ENCODE measurements at places on chromosomes 3 and 15. TPM values are rescaled to one million over a fixed set of nuclear protein-coding genes. Genes with fewer than 3 reads are reported as not detected.

DNA sequence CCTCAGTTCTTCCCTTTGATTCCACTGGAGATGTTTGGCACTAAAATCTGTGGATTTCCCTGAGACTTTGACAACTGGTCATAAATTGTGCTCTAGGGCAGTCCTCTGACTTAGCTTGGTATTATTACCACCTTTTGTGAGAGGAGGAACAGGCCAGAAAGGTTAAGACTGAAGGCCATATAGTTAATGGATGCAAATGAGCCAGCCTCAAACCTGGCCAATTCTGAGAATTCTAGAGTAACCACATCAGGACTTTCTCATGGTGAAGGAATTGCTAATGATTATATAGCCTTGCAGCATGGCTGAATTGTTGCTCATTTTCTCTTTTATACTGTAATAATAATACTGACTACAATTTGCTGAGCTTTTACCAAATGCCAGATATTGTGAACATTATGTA is 162.5 kb downstream of the CADPS start:
- DNase-seq: no peak

GRCh38 chr3:191952186-191952585 is 491.2 kb downstream of the PYDC2 start:
- DNase-seq: no peak

GRCh38 chr3:184636741-184637316 is 75.0 kb downstream of the MAGEF1 start:
- no peak for DNase-seq

DNA sequence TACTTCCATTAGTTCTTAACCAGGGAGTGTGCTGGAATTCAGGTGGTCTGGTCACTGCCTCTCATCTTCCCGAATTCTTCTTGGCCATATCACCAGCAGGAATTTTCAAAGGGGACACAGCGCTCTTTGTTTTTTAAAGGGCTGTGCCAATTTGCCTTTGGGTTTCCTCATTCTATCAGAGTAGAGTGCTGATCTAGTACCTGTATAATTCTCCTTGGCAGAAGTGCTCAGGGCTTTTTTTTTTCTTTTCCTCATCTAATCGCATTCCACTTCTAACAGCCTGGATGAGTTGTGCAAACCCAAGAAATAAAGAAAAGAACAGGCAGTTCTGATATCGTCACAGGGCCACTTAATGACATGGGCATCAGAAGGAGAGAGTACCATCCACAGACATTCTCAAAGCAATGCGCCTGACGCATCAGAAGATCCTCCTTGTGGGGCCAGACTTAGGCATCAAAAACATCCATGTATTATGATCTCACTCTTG is 121.0 kb downstream of the ASB7 start:
- DNase-seq: no peak

- DNase-seq: no peak
Measured at GRCh38 chr3:28743831-28744230, 395.2 kb upstream of the AZI2 start.

The C3orf20 gene
- not detected for total RNA-seq
